ENCODE measurements at places on chromosomes 11 and 22.

- no peak for DNase-seq
These were observed 6.2 kb upstream of the SREBF2 start for GRCh38 chr22:41826430-41827383.

DNA sequence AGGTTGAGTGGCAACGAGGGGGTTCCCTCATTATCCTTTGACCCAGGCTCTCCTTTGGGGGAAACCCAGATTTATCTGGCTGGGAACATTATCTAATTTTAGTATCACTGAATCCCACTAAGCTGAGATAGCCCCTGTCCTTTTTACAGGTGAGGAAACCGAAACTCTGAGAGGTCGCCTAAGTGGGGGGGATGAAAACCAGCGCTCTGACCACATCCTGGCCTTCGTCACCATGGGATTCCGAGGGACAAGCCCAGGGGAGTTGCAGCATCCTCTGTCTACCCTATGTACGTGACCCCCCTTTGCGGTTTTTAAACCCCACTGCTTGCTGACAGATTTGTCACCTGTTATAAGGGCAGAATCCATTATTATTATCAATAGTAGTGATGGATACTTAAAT is 61.0 kb downstream of the ISX start:
- DNase-seq: no peak

DNA sequence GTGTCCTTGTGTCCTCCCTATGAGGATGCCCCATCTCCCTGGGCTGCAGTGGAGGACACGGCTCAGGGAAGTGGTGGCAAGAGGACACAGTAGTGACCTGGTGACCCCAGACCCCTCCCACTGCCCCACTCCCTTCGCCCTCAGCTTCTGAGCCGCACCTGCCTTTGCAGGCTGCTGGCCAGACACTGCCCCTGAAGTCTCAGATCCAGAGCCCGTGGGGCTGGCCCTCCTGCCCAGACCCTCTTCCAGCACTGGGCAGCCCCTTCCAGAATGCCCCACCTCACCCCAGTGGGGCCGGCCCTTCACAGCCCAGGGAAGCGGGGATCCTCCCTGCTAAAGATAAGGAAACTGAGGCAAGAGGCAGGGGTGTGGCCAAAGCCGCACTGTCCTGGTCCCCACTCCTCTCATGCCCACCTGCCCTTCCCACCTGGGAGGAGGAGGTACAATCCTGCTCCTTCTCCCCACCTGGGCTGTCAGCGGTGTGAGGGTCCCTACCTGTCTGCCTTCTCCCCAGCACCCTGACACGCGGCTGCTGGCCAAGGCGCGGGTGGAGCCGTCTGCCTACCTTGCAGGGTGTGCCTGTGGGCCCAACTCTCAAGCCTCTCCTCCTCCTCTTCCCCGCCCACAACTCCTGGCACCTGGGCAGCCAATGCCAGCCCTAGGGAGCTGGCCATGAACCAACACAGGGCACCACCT is 17.3 kb downstream of the TRPM5 start:
- no peak for DNase-seq

GRCh38 chr11:74204701-74205100 is 33.6 kb downstream of the PPME1 start:
- no peak for DNase-seq

GRCh38 chr11:2891326-2892214 is 6.0 kb upstream of the CDKN1C start:
- no peak for DNase-seq

GRCh38 chr22:38881997-38882879 is 10.2 kb upstream of the CBX6 start:
- no peak for DNase-seq

DNA sequence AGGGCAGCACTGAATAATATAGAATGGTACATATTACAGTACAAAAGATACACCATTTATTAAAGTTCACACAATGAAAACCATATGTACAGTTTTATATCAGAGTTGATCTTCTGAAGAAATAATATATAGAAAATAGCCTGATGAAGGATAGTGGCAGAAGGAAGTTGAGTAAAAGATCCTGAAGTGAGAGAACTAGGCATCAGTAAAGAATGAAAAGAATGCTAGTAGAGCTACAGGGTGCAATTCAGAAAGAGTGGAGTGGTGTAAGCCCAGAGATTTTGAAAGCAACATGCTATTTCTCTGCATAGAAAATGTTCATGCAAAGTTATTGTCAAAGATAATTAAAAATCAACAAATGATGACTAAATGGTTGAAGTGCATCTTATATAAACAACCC is 1552.7 kb upstream of the TENM4 start:
- no peak for DNase-seq

DNA sequence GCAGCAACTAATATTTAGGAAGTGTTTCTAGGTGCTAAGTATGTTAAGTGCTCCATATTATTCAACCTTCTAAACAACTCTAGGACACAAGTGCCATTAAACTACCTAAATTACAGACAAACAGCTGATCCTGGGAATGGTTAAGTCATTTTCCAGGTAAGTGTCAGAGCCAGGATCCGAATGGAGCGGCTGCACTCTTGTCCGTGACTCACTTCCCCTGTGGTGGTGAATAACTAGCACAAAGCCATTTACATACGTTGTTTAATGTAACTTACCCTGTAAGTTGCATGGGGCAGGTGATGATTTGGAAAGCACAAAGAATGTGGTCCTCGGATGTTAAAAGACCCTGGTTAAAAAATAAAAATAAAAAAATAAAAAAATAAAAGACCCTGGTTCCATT is 8.8 kb upstream of the PRG2 start:
- DNase-seq: no peak

DNA sequence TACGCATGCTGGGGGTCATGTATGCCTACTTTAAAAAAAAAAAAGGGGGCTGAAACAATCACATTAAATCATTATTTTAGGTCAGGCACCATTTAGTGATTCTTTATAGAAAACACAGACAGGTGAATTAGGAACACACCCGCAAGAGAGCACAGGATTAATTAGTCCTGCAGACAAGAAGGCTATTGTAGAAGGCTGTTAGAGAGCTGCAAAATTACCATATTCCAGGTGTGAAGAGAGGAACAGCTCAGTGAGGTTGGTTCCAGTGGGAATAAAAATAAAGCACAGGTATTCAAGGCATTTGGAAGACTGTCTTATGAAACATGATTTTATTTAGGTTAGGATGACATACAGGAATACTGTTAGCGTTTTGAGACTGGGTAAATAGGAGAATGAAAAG is 649.1 kb downstream of the OPCML start:
- no peak for DNase-seq

GRCh38 chr11:7540830-7541555 is 27.2 kb downstream of the PPFIBP2 start:
- DNase-seq: no peak

DNA sequence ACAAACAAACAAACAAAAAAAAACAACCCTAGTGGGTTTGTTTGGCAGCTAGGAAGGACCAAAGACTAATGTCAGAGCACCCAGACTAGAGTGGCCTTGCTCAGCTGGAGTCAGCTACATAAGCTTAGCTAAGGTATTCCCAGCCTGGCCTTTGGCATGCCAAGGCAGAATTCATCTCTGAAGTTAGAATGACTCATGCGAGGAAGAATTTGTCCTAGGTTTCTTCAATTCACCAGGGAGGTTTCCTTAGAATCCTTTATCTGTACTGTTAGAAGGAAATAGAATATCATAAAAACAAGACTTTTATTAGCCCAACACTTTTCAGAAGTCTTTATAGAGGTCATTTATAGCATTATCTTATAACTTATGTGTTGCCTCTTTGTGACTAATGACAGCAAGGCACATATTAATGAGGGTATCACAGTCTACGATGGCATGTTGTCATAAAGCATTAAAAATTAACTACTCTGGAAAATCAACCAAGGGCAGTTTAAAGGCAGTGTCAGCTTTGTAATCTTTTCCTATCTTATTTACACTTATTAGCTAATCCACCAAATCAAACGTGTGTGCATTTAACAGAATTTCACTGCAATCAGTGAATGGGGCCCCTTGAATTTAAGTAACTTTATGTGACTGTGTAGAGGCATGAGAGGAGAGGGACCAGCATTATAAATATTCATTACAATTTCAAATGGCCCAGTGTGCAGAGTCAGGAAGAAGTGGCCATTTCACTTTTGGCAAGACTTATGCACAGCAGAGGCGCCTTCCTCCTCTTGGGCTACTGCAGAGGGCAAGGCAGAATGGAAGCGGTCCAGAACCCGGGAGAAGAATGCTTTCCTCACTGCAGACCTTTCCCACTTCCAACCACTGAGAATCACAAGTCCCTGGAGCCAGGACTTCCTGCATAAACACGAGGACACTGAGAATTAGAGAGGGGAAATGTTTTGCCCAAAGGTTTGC is 36.3 kb downstream of the SLC5A1 start:
- no peak for DNase-seq

DNA sequence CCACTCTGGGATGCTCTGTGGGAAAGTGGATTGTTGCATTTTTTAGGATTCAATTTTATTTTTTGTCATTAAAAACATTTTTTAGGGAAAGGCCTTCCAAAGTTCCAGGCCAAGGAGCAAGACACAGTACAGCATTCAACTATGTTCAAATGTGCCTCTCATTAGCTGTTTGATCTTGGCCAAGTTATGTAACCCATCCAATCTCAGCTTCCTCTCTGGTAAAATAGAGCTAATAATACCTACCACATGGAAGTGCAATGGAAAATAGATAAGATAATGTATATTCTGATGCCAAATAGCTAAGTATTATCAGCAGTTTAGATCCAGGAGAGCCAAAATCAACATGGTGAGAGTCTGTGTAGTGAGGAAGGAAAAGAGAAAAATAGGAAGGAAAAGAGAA is 220.3 kb upstream of the SESN3 start:
- no peak for DNase-seq

- peak; percentile 60 for DNase-seq
These were observed 104.0 kb downstream of the FAR1 start for GRCh38 chr11:13772223-13773046.

DNA sequence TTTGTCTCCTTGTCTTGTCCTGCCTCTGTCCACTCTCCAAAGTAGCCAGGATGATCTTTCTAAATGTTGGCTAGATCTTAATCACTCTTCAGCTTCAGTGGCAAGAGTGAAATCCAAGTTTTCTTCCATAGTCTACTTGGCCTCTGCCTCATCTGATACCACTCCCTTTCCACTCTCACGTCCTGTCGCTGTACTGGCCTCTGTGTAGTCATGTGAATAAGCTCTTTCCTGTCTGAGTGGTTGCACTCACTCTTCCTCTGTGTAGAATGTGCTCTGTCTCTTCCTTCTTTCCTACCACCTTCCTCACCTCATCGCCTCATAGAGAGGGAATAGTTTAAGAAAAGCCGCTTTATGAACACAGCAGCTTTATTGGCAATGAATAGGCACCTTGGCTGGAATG is 86.5 kb downstream of the WNT11 start:
- DNase-seq: no peak

- no peak for DNase-seq
These were observed 191.6 kb upstream of the NCAM1 start for GRCh38 chr11:112769584-112769983.

DNA sequence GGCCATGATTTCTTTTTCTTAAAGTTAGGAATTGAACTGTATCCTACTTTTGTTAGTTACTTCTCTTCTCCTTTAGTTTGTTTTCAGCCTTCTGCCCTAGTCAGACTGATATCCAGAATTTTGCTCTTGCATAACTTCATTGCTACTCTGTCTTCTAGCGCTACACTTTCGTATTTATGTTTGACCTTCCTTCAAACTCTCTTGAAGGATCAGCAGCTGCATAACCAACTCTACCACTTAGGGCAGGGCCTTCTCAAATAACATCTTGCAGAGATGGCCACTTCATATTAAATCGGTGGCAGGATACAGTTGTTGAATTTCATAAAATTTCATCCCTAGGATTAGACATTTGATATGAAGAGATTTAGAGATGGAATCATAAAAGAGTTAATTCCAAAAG is 43.9 kb downstream of the KDM2A start:
- DNase-seq: no peak
